Activated CD4-positive, alpha-beta memory T cell treated with anti-CD3 and anti-CD28 coated beads for 36 hours (primary cell): ENCODE measurements at places on chromosomes 3 and 15. TPM values are rescaled to one million over a fixed set of nuclear protein-coding genes. Genes with fewer than 3 reads are reported as not detected.

The STAB1 gene
- total RNA-seq = 0.14 TPM

The DNAJC19 gene
- total RNA-seq = 68.6 TPM

The LMLN gene
- 3.8 TPM for total RNA-seq

The SHC4 gene
- 2.6 TPM for total RNA-seq

The KLHL40 gene
- not detected for total RNA-seq

The LSAMP gene
- total RNA-seq = not detected

The RBPMS2 gene
- total RNA-seq = not detected

The CLDN18 gene
- not detected for total RNA-seq

The RAD51 gene
- total RNA-seq = 67.1 TPM

The RTP3 gene
- not detected for total RNA-seq

The GOLGA6B gene
- not detected for total RNA-seq

The SST gene
- total RNA-seq = not detected

The MORC1 gene
- not detected for total RNA-seq

The TMEM266 gene
- total RNA-seq = 0.14 TPM

The IL12A gene
- total RNA-seq = not detected

The ZBBX gene
- not detected for total RNA-seq
